ENCODE measurements at places on chromosomes 16 and 17. TPM values are rescaled to one million over a fixed set of nuclear protein-coding genes. Genes with fewer than 3 reads are reported as not detected.

Gene KRTAP4-4
- total RNA-seq: not detected

Gene HS3ST2
- total RNA-seq: 1.6 TPM

Gene KRT33B
- not detected for total RNA-seq

Gene FA2H
- 44.0 TPM for total RNA-seq

Gene KIF1C
- 286 TPM for total RNA-seq

Gene TNFSF13
- total RNA-seq: 74.6 TPM

Gene ARMC7
- total RNA-seq: 16.7 TPM

Gene SPN
- total RNA-seq: 4.5 TPM

Data from mucosa of descending colon (tissue), 3 donors.